Endodermal cell (in vitro differentiated cells): ENCODE measurements at places on chromosomes 13 and 19.
A peak's percentile ranks its signal among the peaks of the same experiment; 100 is the strongest.

- no peak for DNase-seq
Observed at GRCh38 chr19:12603714-12604113, 6.9 kb downstream of the ZNF490 start.

DNA sequence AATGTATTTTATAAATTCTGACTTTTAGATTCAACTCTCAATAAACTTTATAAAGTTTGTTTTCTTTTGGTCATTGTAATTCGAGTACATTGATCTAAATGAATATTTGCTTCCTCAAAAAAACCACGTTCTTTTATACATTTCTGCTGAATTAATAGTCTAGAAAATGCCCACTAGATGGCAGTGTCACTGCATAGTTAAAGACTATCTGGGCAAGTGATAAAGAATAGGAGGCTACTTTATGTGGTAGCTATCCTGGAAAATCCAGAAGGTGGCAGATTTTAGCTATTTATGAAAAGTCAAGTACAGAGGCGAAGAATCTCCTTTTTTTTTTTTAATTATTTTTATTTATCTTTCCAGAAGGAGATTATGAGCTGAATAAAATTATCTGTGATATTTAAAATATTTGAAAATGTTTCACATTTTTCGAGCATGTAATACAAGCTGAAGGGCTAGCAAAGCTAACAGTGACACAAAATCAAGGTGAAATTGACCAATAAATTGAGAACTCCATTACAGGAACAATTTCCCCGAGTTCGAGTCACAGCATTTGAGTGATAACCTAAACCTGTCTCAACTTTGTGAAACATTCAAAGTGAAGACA lies 221.8 kb downstream of the OLFM4 start:
- no peak for DNase-seq

DNA sequence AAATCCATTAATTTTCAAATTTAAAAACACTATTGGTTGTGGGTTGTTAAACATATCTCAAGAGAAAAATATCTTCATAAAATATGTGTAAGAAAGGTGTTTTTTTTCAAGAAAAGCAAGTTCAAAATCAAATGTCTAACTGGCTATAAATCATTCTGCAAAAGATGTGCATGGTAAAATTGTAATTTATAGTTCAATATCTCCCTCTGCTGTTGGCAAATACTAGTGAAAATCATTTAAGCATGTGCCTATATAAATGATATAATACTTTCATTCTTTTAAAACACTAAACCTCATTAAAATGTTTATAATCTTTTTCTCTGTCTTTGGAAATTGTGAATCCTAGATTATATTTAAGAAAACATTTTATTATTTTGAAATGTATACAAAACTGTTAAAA lies 17.2 kb upstream of the SLITRK6 start:
- DNase-seq, result no peak

DNA sequence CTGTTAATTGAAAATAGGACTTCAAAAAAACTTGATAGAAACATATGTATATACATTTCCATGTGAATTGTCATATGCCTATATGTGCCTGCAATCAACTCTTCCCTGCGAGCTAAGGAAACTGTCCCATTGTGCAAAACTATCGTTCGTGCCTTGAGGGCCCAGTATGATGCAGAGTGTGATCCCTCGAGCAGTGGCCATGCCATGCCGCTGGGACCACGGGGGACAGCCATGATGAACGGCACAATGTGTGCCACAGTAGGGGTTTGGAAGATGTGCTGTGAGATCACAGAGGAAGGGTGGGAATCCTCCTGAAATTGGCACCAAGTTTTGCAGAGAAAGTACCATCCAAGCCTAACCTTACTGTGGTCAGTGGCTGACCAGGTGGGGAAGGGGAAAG lies 118.1 kb upstream of the SOX1 start:
- DNase-seq, result no peak

DNA sequence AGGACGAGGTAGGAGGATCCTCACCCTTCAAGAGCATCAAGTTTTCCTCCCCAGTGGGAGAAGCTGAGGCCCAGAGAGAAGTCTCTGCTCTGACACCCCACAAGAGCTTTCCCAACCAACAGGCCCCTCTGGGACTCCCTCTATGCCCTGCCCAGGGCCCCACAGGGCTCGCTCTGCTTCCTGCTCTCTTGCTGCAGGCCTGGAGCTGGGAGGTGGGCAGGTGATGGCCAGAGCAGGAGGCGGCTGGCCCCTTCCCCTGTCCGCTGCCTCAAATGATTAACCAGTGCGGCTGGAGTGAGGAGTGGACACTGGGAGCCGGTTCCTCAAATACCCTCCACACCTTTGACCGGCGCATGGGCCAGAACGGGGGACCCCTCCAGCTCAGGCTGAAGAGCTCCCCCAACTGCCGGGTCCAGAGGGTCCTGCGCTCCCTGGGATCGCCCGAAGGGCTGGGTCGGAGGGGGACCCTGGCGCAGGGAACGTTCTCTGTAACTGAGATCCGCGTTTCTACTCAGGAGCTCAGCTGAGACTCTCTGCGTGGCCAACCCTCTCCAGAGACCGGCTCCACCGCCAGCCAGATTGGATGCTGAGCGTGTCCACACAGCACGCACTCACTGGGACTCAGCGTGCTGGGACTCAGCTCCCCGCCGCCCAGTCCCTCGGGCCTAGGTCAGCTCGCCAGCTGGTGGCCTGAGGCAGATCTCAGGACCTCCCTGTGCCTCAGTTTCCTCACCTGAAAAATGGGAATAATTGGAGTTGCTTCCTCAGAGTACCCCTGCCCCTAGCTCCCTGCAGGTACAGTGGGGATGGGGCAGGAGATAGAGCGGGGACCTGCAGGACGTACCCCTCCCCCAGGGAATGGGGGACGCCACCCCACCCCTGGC lies 6.7 kb upstream of the ONECUT3 start:
- DNase-seq, result peak; percentile 74

- DNase-seq, result no peak
Observed at GRCh38 chr19:14519860-14520407, 1.7 kb upstream of the DNAJB1 start.

DNA sequence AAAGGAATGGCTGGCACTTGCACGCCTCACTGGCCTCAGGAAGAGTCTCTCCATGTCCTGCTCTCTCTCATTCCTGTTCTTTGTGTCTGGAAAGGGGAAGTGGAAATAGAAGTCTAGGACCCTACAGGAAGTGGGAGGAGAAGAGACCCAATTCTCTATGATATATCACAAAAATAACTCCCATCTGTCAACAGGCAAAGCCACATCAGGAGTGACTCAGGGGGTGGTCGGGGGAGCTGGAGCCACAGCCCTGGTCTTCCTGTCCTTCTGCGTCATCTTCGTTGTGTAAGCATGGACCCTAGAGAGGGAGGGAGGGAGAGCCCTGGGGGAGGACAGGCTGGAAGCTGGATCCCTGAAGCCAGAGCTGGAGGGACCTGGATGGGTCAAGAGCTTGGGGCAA lies 3.0 kb downstream of the SIGLEC9 start:
- DNase-seq, result no peak
